Activated T-cell treated with anti-CD3 and anti-CD28 coated beads, Interleukin-2, amount 50 U/mL, for 24 hours (primary cell): ENCODE measurements at places on chromosomes 7 and 10.

DNA sequence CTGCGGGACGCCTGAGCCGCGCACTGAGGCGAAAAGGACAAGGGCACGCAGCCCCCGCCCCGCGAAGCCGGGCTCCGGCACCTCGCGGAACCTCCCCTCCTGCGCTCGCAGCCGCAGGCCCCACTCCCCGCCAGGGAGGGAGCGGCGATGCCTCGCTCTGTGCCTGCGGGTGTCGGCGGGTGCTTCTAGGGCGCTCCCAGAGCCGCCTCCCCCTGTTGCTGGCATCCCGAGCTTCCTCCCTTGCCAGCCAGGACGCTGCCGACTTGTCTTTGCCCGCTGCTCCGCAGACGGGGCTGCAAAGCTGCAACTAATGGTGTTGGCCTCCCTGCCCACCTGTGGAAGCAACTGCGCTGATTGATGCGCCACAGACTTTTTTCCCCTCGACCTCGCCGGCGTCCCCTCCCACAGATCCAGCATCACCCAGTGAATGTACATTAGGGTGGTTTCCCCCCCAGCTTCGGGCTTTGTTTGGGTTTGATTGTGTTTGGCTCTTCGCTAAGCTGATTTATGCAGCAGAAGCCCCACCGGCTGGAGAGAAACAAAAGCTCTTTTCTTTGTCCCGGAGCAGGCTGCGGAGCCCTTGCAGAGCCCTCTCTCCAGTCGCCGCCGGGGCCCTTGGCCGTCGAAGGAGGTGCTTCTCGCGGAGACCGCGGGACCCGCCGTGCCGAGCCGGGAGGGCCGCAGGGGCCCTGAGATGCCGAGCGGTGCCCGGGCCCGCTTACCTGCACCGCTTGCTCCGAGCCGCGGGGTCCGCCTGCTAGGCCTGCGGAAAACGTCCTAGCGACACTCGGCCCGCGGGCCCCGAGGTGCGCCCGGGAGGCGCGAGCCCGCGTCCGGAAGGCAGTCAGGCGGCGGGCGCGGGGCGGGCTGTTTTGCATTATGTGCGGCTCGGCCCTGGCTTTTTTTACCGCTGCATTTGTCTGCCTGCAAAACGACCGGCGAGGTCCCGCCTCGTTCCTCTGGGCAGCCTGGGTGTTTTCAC lies 519 bp downstream of the ITGB8 start:
- peak; percentile 47 for DNase-seq

- DNase-seq: no peak
Observed at GRCh38 chr7:130878785-130879184, 144.8 kb upstream of the KLF14 start.

- DNase-seq: peak; percentile 53
Observed at GRCh38 chr7:359766-360361, 69.9 kb downstream of the FOXL3 start.

DNA sequence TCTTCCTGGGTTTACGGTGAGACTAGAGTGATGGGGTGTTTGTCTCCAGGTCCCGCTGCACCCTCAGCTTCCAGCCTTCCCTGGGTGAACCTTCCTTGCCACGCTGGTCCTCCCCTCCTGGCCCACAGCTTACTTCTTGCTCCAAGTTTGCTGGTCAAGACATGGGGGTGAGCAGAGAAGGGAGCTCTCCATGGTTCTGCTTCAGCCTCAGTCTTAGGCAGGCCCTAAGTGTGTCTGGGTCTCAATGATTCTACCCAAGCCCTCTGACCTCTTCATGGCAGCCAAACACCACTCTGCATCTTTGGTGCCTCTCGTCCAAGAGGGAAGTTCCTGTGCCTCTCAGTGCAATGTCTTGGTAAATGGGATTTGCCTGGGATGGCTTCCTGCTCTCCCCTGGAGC lies 356.5 kb upstream of the KLF6 start:
- DNase-seq: no peak

GRCh38 chr10:87092376-87092860 lies 2.2 kb downstream of the GLUD1 start:
- DNase-seq: no peak

GRCh38 chr10:110073896-110074295 lies 66.1 kb downstream of the ADD3 start:
- DNase-seq: no peak

DNA sequence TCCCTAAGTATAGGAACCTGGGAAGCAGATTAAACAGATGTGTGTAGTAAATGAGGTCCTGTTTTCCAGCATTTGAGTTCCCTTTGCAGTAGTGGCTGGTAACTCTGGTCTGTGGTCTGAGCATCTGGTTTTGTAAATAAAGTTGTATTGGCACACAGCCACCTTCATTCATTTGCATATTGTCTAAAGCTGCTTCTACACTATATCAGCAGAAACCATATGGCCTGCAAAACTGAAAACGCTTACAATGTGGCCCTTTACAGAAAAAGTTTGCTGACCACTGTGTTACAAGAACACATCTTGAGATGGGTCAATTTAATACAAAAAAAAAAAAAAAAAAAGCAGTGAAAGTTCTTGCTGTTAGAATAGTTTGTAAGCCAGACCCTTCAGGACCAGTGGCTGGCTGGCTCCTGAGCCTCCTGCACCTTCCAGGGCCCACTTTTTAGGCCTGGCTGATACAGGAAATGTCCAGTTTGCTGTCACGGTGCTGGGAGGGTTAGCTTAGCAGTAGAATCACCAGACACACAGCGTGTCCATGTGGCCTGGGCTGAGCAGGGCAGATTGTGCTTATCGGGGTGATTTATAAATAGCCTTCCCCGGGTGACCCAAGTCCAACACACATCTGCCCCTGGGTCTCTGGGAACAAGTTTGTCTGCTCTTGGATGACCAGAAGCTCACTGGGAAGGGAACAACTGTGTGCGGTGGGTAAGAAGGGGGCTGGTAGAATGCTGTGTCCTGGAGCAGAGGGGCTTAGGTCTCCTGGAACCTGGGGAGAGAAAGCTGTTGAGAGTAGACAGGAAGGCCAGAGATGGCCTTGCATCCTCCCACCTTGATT lies 1.4 kb downstream of the C10orf71 start:
- DNase-seq: no peak

DNA sequence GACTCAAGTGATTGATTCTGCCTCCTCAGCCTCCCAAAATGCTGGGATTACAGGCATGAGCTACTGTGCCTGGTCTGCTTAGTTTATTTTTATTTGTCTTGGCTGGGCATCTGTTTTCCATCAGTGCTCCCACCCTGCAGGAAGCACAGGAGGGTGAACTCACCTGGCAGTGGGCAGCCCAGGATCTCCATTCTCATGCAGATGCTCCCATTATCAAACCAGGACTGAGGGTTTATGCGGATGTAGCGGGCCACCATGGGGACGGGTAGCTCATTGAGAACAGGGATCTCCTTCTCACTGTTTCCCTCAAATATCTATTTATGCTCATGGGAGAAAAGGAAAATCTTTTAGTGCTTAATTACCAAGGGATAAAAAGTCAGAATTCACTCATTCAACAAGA lies 93.8 kb downstream of the CPXM2 start:
- no peak for DNase-seq

DNA sequence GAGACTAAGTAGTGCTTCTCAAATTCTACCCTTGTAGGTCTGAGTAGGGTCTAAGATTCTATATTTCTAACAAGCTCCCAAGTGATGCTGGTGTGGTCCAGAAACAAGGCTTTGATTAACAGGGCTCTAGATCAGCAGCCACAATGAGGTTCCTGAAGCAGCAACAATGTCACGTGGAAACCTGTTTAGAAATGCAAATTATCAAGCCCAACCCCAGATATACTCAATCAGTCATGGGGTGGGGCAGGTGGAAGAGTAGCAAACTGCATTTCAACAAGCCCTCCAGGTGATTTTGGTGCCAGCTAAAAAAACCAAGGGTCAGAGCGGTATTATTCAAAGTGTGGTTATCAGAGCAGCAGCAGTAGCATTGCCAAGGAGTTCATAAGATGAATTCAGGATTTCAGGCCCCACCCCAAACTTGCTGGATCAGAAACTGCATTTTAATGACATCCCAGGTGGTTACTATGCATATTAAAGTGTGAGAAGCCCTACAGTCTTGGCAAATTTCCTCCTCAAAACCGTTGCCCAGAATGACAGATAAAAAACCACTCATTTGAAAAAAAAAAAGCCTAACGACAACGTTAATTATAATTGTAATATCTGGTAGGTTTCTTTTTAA lies 199.2 kb downstream of the AHR start:
- no peak for DNase-seq

GRCh38 chr7:93972029-93972725 lies 32.0 kb downstream of the BET1 start:
- no peak for DNase-seq

GRCh38 chr10:60728056-60728455 lies 50.2 kb upstream of the CDK1 start:
- DNase-seq: no peak

DNA sequence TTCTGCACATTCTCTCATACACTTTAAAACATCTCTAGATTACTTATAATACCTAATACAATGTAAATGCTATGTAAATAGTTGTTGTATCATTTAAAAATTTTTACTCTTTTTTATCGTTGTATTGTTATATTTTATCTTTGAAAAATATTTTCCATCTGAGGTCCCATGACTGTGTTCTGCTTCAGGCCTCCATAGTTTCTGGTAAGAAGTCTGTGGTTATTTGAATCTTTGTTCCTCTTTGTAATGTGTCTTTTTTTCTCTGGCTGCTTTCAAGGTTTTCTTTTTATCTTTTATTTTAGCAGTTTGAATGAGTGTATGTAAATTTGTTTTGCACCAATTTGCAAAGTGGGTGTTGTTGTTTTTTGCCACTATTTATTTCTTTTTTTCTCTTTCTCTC lies 263.1 kb downstream of the RPS24 start:
- DNase-seq: no peak

GRCh38 chr10:129309565-129309964 lies 157.5 kb upstream of the MGMT start:
- no peak for DNase-seq

DNA sequence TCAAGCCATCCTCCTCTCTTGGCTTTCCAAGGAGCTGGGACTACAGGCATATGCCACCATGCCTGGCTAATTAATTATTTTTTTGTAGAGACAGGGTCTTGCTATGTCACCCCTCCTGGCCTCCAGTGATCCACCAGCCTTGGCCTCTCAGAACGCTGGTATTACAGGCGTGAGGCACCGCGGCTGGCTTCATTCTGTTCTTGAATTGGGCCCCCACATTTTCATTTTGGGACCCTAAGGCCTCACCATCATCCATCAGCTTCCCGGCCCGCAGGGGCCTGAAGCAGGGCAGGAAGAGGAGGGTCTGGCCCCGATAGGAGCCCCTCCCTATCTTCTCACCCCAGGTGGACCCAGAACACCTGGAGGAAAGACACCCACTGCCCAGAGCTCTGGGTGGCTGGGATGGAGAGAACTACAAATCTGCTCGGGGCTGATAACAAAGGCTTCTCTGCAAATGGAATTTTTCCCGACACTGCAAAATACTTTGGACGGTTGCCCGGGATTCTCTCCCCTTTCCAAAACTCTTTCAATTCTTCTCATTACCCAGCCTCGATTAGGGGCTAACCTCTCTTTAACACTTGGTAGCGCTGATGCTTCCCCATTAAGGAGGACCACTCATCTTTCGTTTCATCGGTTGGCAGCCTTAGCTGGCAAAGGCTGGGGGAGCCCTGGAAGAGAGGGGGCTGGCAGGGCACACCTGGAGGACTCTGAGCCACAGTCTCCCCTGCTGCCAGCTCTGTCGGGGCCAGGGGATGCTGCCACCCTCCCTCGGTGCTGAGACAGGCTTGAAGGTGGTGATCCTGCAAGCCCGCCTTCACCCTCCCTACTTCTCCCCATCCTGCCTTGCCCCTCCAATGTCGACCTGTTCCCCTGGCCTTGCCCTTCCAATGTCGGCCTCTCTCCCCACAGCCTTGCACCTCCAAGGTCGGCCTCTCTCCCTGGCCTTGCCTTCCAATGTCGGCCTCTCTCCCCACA lies 81.0 kb upstream of the GNA12 start:
- DNase-seq: no peak

DNA sequence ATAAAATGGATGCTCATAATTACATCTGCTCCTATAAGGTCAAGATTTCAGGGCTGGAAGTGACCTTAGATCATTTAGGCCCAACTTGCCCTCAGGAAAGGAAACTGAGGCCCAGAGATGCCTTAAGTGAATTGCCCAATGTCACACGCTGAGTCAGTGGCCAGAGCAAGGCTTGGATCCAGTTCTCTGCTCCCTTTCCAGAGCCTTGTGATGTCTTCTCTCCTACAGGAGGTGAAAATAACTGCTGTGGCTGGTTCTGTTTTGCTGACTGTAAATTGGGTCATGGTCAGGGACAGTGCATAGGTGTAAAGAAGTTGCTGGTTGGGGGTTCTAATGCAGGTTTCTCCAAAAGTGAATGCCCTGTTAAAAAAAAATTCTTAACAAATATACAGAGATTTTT lies 91.3 kb downstream of the TCF7L2 start:
- no peak for DNase-seq

GRCh38 chr7:100895701-100895955 lies at the start of gene ACHE:
Gene ACHE, minus strand, starts transcription at chr7:100895888. Its CDS starts 1,656 bp downstream, at chr7:100894232.
- DNase-seq: no peak

DNA sequence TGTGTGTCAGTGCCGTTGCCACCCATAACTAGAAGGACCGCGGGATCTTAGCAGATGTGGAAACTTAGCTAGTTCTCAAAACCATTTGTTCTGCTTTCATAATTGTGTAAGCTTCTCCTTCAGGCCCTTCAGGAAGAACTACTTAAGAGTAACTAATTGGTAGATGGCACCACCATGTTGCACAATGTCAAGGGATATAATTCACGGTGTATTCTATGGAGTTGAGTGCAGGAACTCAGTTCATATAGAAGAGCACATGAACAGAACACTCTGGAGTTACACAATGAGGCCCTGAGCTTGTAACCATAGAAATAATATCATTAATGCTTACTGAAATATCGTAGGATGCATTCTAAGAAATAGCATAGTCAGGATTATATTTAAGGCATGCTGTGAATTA lies 126.5 kb upstream of the GAD2 start:
- no peak for DNase-seq

DNA sequence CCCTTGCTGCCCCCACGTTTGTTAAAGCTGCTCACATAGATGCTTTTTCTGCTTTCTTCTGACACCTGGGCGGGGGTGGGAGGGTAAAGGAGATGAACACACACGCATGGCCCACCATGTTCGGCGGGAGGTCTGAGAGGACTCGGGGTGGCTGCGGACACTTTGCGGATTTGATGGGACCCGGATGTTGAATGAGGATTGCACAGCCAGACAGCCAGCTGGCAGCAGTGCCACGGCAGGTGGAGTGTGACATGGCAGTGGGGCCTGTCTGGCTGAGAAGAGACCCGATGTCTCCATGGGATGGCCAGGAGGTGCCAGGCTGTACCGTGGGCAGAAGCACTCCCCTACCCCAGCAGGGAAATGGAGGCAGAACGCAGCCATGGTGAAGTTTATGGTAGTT lies 31.2 kb downstream of the PPP2R2D start:
- no peak for DNase-seq

GRCh38 chr7:68682910-68683309 lies 915.4 kb upstream of the AUTS2 start:
- DNase-seq: no peak

DNA sequence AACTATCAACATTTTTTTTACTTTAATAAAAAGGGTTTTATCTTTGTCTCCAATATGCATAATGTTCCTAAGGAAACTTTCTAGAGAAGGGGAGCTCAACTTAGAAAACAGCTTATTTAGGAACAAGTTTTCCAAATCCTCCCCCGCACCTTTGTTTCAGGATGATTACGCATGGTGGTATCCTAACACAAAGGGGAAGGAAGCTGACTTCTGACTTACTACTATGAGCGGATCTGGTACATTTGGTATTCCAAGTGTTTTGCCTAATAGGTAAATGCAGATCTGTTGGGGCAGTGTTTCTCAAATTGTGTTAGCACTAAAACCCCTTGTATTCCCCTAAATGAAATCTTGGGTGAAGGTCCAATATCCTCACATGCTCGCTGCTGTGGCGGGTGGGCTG lies 229.3 kb upstream of the KLF14 start:
- DNase-seq: no peak
